ENCODE measurements at places on chromosomes 2 and 18.

DNA sequence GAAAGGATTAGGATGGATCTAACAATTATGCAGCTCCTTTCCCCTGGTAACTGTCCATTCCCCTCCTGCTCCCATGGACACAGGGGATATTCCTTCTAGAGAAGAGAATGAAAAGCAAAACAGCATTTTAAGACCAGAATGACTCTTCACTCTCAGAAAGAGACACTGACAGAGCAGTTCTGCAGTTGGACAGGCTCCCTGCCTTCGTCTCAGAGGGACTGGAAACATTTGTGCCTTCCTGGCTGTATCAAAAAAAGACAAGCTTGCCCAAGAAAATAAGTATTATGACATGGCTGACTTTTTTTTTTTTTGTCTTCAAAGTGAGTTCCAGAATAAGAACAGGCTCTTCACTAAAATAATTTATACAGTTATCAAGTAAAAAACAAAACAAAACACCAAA, 9.5 kb downstream of the PID1 start:
- no peak for DNase-seq

- no peak for DNase-seq
Measured at GRCh38 chr18:62323483-62324180, 1.5 kb upstream of the TNFRSF11A start.

GRCh38 chr18:63210521-63210920, 109.0 kb downstream of the BCL2 start:
- no peak for DNase-seq

- DNase-seq, result no peak
Measured at GRCh38 chr2:11808016-11808400, 61.6 kb downstream of the LPIN1 start.

DNA sequence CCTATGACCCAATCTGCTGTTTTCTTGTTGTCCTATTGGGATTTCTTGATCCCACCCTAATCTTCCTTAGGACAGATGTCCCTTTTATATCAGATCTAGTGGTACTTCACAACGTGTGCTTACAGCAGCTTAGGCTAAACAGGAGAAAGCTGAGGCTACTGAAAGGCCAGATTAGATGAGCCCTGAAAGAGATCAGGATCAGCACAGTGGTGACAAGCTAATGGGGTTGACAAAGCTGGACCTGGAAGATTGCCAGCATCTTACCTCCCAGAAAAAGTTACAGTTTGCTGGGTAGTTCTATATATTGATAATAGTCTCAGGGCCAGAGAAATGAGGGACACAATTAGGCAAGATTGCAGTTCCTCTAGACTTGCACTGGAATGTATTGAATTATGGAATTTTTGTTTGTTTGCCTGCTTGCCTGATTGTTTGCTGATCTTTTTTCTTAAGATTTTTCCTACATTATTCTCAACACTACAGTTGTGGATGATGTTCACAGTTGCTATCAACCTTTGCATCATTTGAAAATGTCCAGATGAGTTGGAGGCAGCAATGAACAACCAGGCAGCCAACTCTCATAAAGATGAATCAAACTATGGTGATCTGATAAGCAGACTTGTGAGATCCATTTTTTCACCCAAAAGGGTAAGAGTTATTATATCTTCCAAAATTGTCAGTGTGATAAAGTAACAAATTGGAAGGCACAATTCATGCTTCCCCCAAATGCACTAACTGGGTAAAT, 49.1 kb upstream of the PIK3C3 start:
- no peak for DNase-seq

- no peak for DNase-seq
Measured at GRCh38 chr18:52319424-52319983, 20.5 kb upstream of the DCC start.

GRCh38 chr18:64097497-64097896, 51.4 kb downstream of the LINC00305 start:
- DNase-seq, result no peak

GRCh38 chr2:229634601-229635370, 79.6 kb downstream of the DNER start:
- no peak for DNase-seq

- DNase-seq, result no peak
Measured at GRCh38 chr2:202102425-202103000, 29.5 kb downstream of the KIAA2012 start.

- no peak for DNase-seq
Measured at GRCh38 chr2:240395448-240395847, 40.0 kb upstream of the GPC1 start.

- no peak for DNase-seq
Measured at GRCh38 chr2:19689646-19690168, 212.1 kb downstream of the TTC32 start.

- DNase-seq, result no peak
Measured at GRCh38 chr18:74171910-74172606, 23.7 kb downstream of the TIMM21 start.

- no peak for DNase-seq
Measured at GRCh38 chr2:239459056-239459455, 58.2 kb upstream of the HDAC4 start.

DNA sequence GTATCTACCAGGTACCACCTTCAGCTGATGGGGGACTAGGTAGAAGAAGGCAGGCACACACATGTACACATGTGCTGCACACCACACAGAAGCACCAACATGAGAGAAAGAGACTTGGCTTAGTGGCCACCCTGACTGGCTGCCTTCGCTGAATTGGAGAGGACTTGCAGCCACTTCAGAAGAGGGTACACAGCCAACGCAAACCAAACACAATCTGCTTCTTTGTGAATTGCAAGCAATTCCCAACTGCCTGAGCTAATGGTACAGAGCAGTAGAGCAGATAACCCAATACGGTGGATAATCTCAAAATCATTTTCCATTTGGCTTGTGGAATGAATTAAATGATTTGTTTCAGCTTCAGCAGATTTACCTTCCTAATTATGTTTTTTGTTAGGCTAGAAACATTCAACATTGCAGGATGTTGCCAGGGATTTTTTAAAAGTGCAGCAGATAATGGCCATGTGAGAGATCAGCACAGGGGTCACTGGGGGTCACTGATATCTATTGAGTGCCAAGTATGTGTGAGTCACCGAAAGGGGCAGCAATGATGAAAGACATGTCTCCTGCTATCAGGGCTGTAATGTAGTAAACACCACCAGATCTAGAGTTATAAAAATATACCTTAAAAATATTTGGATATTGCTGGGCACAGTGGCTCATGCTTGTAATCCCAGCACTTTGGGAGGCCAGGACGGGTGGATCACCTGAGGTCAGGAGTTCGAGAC, 652.6 kb downstream of the BCL11A start:
- no peak for DNase-seq

- no peak for DNase-seq
Measured at GRCh38 chr18:58977223-58977622, 112.5 kb downstream of the ZNF532 start.

- DNase-seq, result no peak
Measured at GRCh38 chr2:209579230-209579749, 155.4 kb downstream of the MAP2 start.

DNA sequence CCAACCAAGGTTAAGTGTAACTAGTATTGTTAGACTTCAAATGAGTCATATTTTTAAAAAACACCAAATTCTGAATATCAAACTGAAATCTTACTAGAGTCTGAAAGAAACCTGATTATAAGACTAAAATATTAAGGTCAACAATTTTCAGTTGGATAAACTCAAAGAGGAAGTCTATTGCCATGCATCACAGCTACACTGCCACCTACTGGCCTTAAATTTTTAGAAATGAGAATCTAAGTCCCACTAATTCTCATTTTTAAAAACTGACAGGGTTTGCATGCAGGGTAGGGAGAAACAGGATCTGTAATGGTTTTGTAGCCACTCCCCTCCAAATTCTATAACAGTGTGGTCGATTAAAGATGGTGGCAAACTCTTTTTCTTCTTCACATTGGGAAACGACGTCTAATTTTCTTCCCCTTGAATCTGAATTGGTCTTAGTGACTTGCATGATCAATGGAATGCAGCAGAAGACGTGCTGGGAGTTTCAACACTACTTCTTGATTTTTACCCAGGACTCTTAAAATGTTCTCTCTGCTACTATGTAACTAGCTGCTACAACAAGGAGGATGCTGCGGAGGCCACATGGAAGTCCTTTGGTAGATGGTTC, 176.1 kb upstream of the SESTD1 start:
- DNase-seq, result no peak

GRCh38 chr2:124753842-124754241, 728.8 kb downstream of the CNTNAP5 start:
- no peak for DNase-seq

GRCh38 chr2:96163768-96164429, 18.7 kb upstream of the DUSP2 start:
- DNase-seq, result peak; percentile 78

DNA sequence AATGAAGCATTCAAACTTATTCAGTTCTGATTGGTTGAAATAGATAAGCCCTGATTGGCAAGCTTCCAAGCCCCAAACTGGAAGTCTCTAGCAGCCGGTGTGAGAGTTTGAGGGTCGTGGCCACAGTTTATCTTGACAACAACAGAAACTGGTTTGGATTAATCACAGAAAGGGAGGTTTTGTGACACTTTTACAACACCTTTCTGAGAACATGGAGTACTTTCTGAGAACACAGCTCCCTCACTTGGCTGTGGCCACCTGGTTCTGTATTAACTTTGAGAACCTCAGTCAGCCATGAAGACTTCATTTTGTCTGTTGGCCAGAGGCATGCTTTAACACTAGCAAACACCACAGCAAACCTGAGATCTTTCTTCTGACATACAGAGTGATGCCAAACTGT, 280.7 kb upstream of the VWC2L start:
- no peak for DNase-seq

- no peak for DNase-seq
Measured at GRCh38 chr2:23801396-23801795, 125.5 kb downstream of the ATAD2B start.

- DNase-seq, result no peak
Measured at GRCh38 chr2:150705357-150705756, 217.9 kb upstream of the RND3 start.

- DNase-seq, result no peak
Measured at GRCh38 chr2:32061973-32062861, 1.1 kb upstream of the SPAST start.

- peak; percentile 67 for DNase-seq
Measured at GRCh38 chr2:241315879-241316631, at the start of gene SEPTIN2. Gene SEPTIN2, plus strand, starts transcription at chr2:241315925. Its CDS starts 8,308 bp downstream, at chr2:241324233.

DNA sequence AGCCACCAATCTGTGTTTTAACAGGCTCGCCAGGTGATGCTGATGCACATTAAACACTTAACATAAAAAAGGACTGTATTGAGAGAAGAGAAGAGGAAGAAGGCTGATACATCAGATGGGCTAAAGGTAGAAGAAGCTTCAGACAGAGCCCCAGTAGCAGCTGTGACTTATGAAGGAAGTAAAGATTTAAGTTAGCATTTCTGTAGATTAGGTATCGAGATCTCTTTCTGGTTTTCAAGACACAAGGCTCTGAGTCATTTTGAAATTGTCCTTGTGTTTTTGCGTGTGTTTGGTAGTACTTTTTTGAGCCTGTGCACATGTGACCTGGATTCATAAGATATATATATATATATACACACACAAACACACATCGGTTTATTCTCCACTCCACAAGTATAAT, 40.6 kb upstream of the GCFC2 start:
- no peak for DNase-seq

- no peak for DNase-seq
Measured at GRCh38 chr18:4283746-4284291, 171.3 kb downstream of the DLGAP1 start.

DNA sequence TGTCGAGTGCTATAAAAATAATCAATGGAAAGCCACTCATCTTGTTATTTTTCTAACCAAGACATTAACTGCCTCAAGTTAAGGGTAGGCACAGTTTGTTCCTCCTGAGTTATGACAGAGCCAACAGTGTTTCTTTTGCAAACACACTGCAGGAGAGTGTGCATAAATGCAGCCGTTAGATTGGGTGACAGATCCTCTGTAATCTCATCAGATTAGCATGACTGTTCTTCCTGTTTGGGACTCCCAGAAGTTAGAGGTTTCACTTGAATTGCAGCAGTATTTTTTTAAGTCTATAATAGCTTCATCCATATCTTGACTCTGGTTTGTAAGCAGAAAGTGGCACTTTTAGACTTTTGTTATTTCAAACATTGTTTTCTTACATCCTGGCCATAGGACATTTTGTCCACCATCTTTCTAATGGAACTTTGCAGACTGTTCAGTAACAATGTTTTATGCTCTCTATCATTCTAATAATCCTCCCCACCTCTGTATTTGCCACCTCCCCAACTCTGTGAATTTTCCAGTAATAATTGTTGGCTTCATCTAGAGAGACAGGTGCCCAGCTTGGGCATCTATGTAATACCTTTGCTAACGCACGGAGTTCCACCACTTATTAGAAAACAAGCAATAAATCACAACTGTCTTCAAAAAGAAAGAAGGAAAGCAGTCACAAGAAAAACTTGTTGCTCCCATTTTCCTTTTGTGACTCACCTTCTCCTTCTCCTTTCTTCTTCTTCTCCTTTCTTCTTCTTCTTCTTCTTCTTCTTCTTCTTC, 560.0 kb downstream of the ADCYAP1 start:
- DNase-seq, result no peak

- DNase-seq, result no peak
Measured at GRCh38 chr18:54415086-54415485, 57.4 kb downstream of the C18orf54 start.

All from stimulated activated CD4-positive, alpha-beta T cell treated with anti-CD3 and anti-CD28 coated beads, Interleukin-1b, Interleukin-23, amount 100 ng/mL, for 4 hours (primary cell).